ENCODE measurements at places on chromosomes 2 and 18. TPM values are rescaled to one million over a fixed set of nuclear protein-coding genes. Genes with fewer than 3 reads are reported as not detected.
A peak's percentile ranks its signal among the peaks of the same experiment; 100 is the strongest.

The NT5C1B gene
- total RNA-seq = not detected

The EML6 gene
- 2.6 TPM for total RNA-seq

GRCh38 chr2:29189052-29189451, 73.8 kb downstream of the CLIP4 start:
- H3K27ac ChIP-seq = peak overlapping the region; percentile 45
- peaks cover 17% of the 10 kb centered on the region for H3K36me3 ChIP-seq
- no peaks in the 10 kb centered on the region for H3K27me3 ChIP-seq
- no peak for DNase-seq
- no peaks in the 10 kb centered on the region for H3K4me1 ChIP-seq

DNA sequence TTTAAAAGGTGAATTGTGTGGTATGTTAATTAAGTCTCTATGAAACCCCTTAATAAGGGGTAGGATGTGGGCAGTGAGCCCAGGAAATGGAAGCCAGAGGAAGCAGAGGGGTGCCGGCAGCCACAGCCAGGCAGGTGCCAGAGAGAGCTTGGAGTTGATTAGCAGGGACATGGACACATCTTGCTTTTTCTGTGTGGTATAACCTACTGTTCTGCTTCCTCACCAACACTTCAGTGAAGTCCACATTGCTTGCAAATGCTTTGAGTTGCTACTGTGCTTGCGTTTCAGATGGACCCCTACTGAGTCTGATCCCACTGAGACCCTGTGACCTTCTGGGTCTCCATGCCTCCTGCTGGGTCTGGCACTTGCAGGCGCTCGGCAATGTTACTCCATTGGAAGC, 30.3 kb upstream of the ARHGEF4 start:
- DNase-seq = no peak
- no peaks in the 10 kb centered on the region for H3K4me1 ChIP-seq
- H3K27me3 ChIP-seq = no peaks in the 10 kb centered on the region
- H3K36me3 ChIP-seq = no peaks in the 10 kb centered on the region

The C1QL2 gene
- not detected for total RNA-seq

- peaks cover 12% of the 10 kb centered on the region for H3K4me1 ChIP-seq
- H3K27ac ChIP-seq = peak overlapping the region; percentile 62
- no peak for DNase-seq
- peak overlapping the region; percentile 68 for H3K4me3 ChIP-seq
- H3K27me3 ChIP-seq = no peaks in the 10 kb centered on the region
Observed at GRCh38 chr2:240024766-240025165, 376 bp downstream of the NDUFA10 start.

DNA sequence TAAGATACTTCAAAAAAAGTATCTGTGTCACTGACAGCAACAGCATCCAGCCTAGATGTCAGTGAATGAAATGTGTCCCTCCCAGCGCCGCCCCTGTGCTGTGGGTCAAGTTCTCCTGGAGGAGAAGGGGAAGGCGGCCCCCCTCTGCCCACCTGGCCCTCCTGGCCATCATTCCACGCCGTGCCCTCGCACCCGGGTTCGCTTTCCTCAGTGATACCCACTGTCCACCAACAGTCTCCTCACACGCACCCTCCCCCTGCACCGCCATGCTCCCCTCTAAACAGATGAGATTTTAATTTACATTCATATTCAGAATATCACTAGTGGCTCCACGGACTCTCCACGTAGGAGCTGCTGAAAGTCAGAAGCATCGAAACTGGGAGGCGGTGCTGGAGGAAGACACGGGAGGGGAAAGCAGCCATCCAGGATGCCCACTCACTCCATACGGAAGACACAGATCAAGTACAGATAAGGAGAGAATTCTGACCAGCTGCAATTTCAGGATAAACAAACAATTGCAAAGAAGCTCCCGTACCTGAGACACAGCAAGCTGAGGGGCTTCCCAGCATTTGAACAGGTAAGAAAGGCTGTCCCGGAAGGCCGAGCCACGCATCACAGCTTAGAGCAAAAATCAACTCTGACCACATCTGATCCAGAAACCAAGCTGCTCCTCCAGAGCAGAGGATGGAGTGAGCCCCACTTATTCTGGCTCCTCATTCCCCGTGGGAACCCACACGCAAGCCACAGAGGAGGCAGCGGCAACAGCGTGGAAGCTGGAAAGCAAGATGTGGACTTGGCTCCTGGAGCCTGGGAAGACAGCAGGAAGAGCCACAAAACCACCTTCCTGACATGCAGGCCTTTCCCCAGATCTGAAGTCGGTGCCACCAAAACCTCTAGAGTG, 49.7 kb downstream of the PXDN start:
- H3K27me3 ChIP-seq = peaks cover 5% of the 10 kb centered on the region
- no peaks in the 10 kb centered on the region for H3K4me1 ChIP-seq
- H3K36me3 ChIP-seq = no peaks in the 10 kb centered on the region
- DNase-seq = no peak

- no peak overlapping the region for H3K27ac ChIP-seq
- no peaks in the 10 kb centered on the region for H3K4me1 ChIP-seq
- no peaks in the 10 kb centered on the region for H3K27me3 ChIP-seq
- H3K36me3 ChIP-seq = no peaks in the 10 kb centered on the region
- no peak for DNase-seq
Observed at GRCh38 chr2:129481306-129482219, 497.9 kb upstream of the RAB6C start.

DNA sequence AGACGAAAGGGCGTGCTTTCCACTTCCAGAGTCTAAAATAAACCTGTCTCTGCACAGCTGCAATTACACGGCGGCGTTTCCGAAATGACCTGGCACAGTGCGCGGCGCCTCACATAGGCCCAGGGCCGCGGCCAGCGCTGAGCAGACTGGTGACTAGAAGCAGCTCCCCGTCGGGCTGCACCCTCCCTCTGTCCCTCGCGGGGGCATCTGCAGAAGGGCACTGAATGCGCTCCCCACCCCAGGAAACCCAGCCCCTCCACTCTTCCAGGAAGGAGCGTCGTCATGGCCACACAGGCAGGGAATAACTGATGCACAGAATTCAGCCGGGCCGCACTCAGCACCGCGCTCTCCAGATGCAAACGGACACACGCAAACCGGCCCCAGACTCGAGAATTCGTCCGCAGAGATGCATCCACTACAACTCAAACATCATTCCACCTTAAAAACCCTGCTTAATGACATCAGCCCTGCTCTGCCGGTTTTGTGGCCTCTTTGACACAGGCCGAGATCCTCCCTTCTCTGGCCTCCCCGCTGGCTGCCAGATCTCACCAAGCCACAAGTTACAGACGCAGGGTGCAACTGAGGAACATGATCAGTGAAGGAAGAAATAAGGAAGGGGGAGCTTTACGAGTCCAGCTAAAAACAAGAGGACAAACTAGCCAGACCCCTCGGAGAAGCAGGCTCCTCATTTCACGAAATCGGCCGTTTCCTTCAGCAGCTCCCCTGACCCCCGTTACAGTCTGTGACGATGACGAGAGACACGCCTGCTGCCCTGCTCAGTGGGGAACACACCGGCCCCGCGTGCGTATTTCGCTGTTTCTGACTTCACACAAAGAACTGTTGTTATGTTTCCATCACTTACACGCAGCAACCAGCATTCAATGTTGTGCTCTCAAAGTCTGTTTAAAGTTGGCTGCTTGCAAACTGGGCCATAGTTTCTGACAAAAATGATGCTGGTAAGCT, 40.2 kb downstream of the MBP start:
- no peak overlapping the region for H3K27ac ChIP-seq
- H3K27me3 ChIP-seq = no peaks in the 10 kb centered on the region
- peaks cover 55% of the 10 kb centered on the region for H3K36me3 ChIP-seq
- no peak overlapping the region for H3K4me3 ChIP-seq

The CPS1 gene
- 1.5 TPM for total RNA-seq

GRCh38 chr2:177348118-177348654, 44.4 kb upstream of the AGPS start:
- H3K27me3 ChIP-seq = no peaks in the 10 kb centered on the region
- no peak for DNase-seq
- H3K27ac ChIP-seq = no peak overlapping the region
- H3K4me1 ChIP-seq = no peaks in the 10 kb centered on the region
- no peak overlapping the region for H3K4me3 ChIP-seq

GRCh38 chr2:226329180-226329579, 470.4 kb downstream of the IRS1 start:
- no peak overlapping the region for H3K27ac ChIP-seq
- no peak overlapping the region for H3K4me3 ChIP-seq
- H3K36me3 ChIP-seq = no peaks in the 10 kb centered on the region
- no peaks in the 10 kb centered on the region for H3K4me1 ChIP-seq

The IL1RL1 gene
- 0.39 TPM for total RNA-seq

DNA sequence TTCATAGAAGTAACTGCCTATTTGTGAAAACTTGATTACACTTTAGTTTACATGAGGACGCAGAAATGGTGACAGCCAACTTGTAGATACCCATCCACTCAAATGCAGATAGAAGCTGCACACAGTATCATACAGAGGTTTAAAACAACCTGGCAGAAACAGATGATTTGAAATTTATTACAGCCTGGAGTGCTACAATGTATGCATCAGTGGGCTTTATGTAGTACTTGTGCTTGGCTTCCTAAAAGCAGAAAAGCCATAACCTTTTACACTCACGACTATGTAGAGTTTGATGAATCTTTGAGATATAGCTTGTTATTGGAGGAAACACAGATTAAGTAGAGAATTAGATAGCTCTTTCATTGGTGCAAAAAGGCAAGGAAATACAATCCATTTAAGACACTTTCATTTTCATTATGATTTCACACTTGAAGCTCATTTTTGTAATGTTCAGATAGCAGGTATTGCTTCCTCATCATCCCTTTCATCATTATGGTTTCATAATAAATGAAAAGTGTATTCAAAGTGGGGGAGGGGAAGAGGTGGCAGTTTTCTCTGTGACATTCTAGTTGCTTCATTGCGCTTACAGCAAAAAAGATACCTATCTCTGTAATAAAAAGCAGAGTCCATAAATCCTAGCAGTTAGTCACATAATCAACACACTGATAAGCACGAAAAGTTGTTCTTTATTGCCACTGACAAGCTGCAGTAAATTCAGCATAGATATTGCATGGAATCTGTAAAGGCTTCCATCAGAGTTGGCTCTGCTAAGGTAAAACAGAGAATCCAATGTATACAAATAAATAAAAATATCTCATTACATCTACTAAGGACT, 789.8 kb upstream of the FSHR start:
- H3K4me1 ChIP-seq = no peaks in the 10 kb centered on the region
- H3K27me3 ChIP-seq = no peaks in the 10 kb centered on the region
- H3K36me3 ChIP-seq = no peaks in the 10 kb centered on the region
- H3K4me3 ChIP-seq = no peak overlapping the region

DNA sequence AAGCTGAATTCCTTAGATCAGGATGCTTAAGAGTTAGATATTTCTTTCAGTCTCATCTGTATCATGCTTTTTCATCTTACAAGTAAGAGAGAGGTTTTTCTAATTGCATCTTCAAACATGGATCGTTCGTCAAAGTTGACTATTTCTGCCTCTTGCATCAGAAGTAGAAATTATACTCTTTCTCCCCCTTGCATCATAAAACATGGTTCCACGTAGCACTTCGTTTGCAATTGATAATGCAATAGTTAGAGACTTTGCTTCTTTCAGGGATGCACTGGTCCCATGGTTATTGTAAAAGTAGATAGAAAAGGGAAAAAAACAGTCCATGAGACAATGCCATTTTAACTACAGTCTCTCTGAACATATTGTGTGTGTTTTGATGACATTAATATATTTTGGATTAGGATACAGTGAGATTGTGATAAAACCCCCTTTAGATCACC, 75.1 kb upstream of the PARD3B start:
- no peak overlapping the region for H3K4me3 ChIP-seq
- H3K36me3 ChIP-seq = no peaks in the 10 kb centered on the region
- H3K27ac ChIP-seq = no peak overlapping the region
- no peak for DNase-seq
- no peaks in the 10 kb centered on the region for H3K4me1 ChIP-seq
- H3K27me3 ChIP-seq = no peaks in the 10 kb centered on the region

The LCT gene
- total RNA-seq = 0.10 TPM

- H3K36me3 ChIP-seq = no peaks in the 10 kb centered on the region
- peaks cover 3% of the 10 kb centered on the region for H3K4me1 ChIP-seq
- H3K4me3 ChIP-seq = no peak overlapping the region
- no peak for DNase-seq
- H3K27ac ChIP-seq = no peak overlapping the region
Observed at GRCh38 chr2:15042801-15043217, 410.3 kb downstream of the LRATD1 start.

- H3K27ac ChIP-seq = no peak overlapping the region
- DNase-seq = no peak
- no peak overlapping the region for H3K4me3 ChIP-seq
- no peaks in the 10 kb centered on the region for H3K36me3 ChIP-seq
Observed at GRCh38 chr2:55896633-55897032, 26.9 kb downstream of the EFEMP1 start.

The PAX8 gene
- 1.5 TPM for total RNA-seq

- no peaks in the 10 kb centered on the region for H3K36me3 ChIP-seq
- no peak overlapping the region for H3K27ac ChIP-seq
- no peak overlapping the region for H3K4me3 ChIP-seq
- H3K27me3 ChIP-seq = no peaks in the 10 kb centered on the region
Observed at GRCh38 chr2:203021991-203022390, 7.3 kb downstream of the NBEAL1 start.

- H3K4me1 ChIP-seq = no peaks in the 10 kb centered on the region
- H3K4me3 ChIP-seq = no peak overlapping the region
- no peak for DNase-seq
- H3K27ac ChIP-seq = no peak overlapping the region
- H3K36me3 ChIP-seq = no peaks in the 10 kb centered on the region
- H3K27me3 ChIP-seq = peaks cover 14% of the 10 kb centered on the region
Observed at GRCh38 chr2:237217995-237218616, 132.4 kb downstream of the COPS8 start.

The POTEJ gene
- not detected for total RNA-seq

DNA sequence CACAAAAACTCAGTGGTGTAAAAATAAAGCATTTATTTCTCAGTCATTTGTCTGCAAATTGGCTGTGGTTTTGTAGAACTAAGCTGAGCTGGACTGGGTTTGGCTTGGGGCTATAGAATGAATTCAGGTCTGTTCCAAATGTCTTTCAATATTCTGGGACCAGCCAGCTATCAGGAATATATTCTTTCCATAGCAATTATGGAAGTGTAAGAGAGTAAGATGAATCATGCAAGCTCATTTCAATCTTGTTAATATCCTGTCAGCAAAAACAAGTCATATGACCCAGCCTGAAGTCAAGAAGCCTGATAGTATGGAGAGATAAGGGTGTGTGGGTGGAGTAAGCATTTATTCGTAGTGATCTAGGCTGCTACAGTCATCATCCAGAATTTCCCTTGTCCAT, 481.0 kb upstream of the CDH2 start:
- no peaks in the 10 kb centered on the region for H3K27me3 ChIP-seq
- H3K27ac ChIP-seq = no peak overlapping the region
- H3K4me1 ChIP-seq = no peaks in the 10 kb centered on the region
- no peak overlapping the region for H3K4me3 ChIP-seq

DNA sequence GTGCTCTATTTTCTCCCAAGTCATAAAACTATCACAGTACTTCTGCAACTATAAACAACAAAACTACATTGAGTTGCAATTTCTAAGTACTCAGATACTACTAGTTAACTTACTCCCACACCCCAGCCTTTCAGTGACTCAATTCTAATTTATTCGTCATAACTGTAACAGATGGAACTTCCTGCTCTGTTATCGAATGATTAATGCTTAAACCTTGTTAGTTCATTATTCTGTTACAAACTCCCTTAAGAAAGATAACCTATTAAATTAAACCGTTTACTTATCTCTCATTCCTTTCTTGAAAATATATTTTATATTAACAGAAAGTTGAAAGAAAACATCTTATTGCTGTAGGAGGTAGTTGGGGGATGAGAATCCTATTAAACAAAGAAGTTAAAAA, 17.0 kb downstream of the TNFAIP6 start:
- H3K4me1 ChIP-seq = no peaks in the 10 kb centered on the region
- DNase-seq = no peak
- H3K4me3 ChIP-seq = no peak overlapping the region
- no peaks in the 10 kb centered on the region for H3K36me3 ChIP-seq
- no peak overlapping the region for H3K27ac ChIP-seq
